Hematopoietic multipotent progenitor cell treated with erythropoietin and hydrocortisone succinate and interleukin-3 and kit ligand, for 17 days (in vitro differentiated cells): ENCODE measurements at places on chromosomes 16 and 17.

GRCh38 chr17:65408050-65408449 is 153.4 kb downstream of the AXIN2 start:
- DNase-seq = no peak

GRCh38 chr17:70074236-70074830 is 692 bp upstream of the KCNJ16 start:
- DNase-seq = no peak

GRCh38 chr17:64781810-64782555 is 119.9 kb upstream of the SMURF2 start:
- DNase-seq = no peak

- peak; percentile 37 for DNase-seq
Measured at GRCh38 chr17:74513987-74514631, 17.2 kb downstream of the CD300LB start.

GRCh38 chr17:41521574-41522261 is 3.0 kb upstream of the KRT15 start:
- DNase-seq = no peak

- DNase-seq = peak; percentile 9
Measured at GRCh38 chr16:81204798-81205680, 33.5 kb upstream of the BCO1 start.

DNA sequence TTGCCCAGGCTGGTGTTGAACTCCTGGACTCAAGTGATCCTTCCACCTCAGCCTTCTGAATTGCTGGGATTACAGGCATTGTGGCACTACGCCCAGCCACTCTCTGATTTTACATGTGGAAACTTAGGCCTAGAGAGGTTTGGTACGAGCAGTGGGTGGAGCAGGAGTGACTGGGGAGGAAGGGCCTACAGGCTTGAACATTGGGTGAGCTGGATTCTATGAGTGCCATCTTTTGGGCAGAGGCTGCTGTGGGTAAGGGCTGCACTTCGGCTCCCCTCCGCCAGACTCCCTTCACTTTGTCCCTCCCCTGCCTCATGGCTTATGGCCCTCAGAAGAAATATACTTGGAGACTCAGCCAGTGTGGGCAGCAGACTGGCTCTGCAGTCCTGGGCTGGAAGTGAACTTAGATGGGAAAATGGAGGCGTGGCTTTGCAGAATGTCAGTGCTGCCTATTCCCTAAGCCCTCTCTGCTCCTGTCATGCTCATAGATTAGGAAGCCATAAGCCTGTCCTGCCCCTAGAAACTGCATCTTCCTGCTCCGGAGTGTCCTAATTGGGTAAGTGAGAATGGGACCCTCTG is 9.5 kb upstream of the MRC2 start:
- no peak for DNase-seq

DNA sequence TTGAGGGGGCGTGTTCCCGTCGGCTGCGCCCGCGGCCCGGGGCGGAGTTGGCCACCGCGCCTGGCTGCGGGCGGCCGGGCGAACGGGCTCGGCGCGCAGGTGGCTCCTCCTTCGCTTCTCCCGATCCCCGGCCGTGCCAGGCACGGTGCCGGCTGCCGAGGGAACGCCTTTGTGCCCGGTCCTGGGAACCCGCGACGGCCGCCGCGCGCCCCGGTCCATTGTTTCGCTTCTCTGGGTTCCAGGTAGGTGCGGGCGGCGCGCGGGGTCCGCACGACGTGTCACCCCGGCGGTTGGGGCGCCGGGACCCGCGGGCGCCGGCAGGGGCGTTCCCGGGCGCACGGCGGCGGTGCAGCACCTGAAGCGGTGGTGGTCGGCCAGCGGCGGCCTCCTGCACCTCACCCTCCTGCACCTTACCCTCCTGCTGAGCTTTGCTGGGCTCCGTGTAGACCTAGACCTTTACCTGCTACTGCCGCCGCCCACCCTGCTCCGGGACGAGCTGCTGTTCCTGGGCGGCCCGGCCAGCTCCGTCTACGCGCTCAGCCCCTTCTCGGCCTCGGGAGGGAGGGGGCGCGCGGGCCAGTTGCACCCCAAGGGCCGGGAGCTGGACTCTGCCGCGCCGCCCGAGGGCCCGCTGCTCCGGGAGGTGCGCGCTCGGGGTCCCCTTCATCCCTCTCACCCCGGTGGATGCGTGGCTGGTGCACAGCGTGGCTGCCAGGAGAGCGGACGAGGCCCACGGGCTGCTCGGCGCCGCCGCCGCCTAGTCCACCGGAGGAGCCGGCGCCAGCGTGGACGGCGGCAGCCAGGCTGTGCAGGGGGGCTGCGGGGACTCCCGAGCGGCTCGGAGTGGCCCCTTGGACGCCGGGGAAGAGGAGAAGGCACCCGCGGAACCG is 99.9 kb downstream of the EFCAB13 start:
- no peak for DNase-seq

- no peak for DNase-seq
Measured at GRCh38 chr16:10883004-10883403, 6.0 kb downstream of the CIITA start.

DNA sequence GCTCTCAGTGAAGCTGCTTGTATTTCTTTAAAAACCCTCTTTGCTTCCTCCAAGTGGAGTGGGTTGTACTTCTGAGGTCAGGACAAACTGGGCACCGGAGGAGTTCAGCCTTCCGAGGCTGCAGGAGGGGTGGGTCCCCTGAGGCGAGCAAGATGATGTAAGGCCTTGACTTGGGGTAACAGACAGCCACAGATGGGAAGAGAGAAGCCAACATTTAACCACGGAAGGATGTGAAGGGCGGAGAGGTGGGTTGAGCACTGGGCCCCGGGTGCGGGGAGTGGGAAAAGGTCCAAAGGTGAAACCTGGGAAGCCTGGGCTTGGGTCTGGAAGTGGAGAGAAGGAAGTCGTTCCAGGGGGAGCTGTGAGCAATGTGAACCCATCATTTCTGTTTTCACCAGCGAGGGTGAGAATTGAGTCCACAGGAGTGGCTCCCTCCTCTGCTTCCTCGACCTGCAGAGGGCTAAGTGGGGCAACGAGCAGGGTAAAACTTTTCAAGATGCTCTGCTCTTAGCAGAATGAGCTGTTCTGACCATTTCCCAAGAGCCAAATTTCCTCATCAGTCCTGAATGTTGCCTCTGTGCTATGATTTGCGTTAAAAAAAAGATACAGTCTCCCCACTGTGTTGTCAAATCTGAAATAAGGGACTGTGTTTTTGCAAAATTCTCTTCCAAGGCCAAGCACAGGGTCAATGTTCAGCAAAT is 137.7 kb upstream of the CRHR1 start:
- no peak for DNase-seq

DNA sequence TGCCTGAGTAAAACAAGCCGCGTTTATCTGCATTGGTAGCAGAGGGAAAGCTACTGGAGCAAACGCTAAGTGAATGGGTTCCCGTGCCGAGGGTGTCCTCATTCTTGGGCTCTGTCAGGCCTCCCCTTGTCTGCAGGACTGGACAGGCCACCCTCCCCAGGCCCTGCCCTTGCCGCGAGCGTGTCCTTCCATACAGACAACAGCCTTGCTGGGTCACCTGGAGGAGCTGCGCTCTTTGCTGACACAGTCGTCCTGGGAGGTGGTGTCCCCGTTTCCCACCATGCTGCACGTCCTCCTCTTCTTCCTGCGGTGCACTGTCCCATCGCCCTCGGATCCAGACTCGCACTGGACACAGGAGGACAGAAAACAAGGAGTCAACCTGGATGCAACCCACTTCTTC is 7.8 kb upstream of the MXRA7 start:
- no peak for DNase-seq

- peak; percentile 71 for DNase-seq
Measured at GRCh38 chr16:11914210-11915113, 1.3 kb downstream of the GSPT1 start.

GRCh38 chr16:1674751-1675664 is 3.1 kb upstream of the JPT2 start:
- DNase-seq = no peak

DNA sequence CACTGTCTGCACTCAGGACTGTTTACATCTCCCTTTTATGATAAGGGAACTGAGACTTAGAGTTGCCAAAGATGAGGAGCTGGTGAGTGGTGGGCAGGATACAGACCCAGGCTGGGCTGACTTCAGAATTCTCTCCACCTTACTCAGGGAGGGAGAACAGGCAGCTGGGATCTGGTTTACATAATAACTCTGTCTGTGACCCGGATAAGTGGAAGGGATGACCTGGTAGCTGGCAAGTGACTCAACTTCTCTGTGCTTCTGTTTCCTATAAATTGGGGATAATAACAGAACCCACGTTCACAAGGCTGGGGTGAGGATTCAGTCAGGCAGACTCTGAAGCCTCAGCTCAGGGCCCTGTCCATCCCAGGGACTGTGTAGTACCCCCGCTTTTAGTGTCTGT is 2.6 kb downstream of the SNX20 start:
- DNase-seq = no peak

DNA sequence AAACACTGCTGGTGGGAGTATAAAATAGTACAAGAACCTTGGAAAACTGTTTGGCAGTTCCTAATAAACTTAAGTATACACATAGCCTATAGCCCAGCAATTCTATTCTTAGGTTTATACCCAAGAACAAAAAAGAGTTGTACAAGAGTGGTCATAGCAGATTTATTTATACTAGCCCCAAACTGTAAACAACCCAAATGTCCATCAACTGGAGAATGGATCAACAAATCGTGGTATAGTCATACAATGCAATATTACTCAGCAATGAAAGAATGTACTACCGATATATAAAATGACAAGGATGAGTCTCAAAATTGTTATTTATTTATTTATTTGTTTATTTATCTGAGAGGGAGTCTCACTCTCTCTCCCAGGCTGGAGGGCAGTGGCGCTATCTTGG is 23.1 kb downstream of the GNGT2 start:
- DNase-seq = no peak

DNA sequence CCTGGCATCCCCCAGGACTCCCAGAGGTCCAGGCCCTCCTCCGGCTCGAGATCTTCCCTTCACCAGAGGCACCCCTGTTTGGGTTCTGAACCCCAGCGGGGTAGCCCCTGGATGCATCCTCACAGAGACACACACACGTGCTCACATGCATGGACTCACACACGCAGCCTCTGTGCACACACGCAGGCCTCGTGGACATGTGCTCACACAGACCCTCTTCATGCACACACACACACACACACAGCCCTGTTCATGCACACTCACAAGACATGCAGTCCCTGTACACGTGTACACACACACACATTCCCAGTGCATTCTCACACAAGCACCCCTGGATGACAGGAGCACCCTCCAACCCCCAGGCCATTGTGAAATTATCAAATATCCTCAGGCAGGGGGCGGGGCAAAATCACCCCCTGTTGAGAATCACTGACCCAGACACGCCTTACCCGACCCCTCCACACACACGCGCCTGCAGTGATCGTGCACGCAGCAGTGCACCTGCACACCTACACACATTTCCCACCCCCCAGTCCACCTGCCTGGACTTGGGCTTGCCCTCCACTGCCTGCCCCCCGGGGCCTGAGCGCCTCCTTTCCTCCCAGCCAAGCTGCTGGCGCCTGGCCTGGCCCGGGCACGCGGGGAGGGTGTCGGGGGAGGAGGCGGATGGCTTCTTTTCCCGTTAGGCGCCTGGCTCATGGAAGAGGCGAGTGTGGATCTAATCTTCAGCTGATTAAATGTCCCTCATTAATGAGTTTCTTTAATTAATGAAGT is 62.6 kb downstream of the ENGASE start:
- DNase-seq = no peak
